ENCODE measurements at places on chromosomes 3 and 15. TPM values are rescaled to one million over a fixed set of nuclear protein-coding genes. Genes with fewer than 3 reads are reported as not detected.

Gene SEMA5B
- 0.43 TPM for total RNA-seq

Gene SRGAP3
- total RNA-seq, result 0.77 TPM

Gene EXD1
- total RNA-seq, result not detected

Gene ZMYND10
- total RNA-seq, result 1.1 TPM

Gene LDHAL6B
- not detected for total RNA-seq

Gene HGD
- 17.6 TPM for total RNA-seq

Gene C2CD4A
- total RNA-seq, result not detected

Gene CHRNA5
- total RNA-seq, result 38.2 TPM

Gene HTR3E
- not detected for total RNA-seq

Gene MCF2L2
- total RNA-seq, result not detected

Gene TRIM59
- 4.9 TPM for total RNA-seq

Gene PDE8A
- 28.8 TPM for total RNA-seq

Gene LTF
- total RNA-seq, result not detected

Gene HEXA
- total RNA-seq, result 144 TPM

Gene SKOR1
- 0.02 TPM for total RNA-seq

Gene SNX22
- total RNA-seq, result 0.77 TPM

Gene THAP10
- 4.8 TPM for total RNA-seq

Gene SGO1
- 15.9 TPM for total RNA-seq

Gene RTP4
- not detected for total RNA-seq

Gene ACTC1
- 0.48 TPM for total RNA-seq

Gene NR2F2
- total RNA-seq, result 26.6 TPM

Gene BMF
- total RNA-seq, result 2.1 TPM

Gene CCDC13
- 0.48 TPM for total RNA-seq

Gene CRABP1
- 1.8 TPM for total RNA-seq

Gene TGM5
- total RNA-seq, result not detected

Gene HAPLN3
- total RNA-seq, result 27.9 TPM

Gene RNF13
- total RNA-seq, result 40.2 TPM

Gene ILDR1
- total RNA-seq, result not detected

Gene KIF7
- total RNA-seq, result 5.7 TPM

Gene ARGFX
- not detected for total RNA-seq

Gene STRIT1
- total RNA-seq, result not detected

Gene FBXW12
- not detected for total RNA-seq

Gene CTXN2
- total RNA-seq, result not detected

Gene ZSCAN2
- total RNA-seq, result 17.0 TPM

Gene STARD9
- 1.4 TPM for total RNA-seq

Gene CLEC3B
- total RNA-seq, result not detected

Gene MNS1
- total RNA-seq, result 2.1 TPM

Gene AGBL1
- total RNA-seq, result not detected

Gene PPARG
- 37.7 TPM for total RNA-seq

Gene ROBO2
- total RNA-seq, result not detected

Gene FBXO40
- not detected for total RNA-seq

Gene KBTBD13
- total RNA-seq, result not detected

Gene WNT7A
- 0.12 TPM for total RNA-seq

Gene ANKUB1
- not detected for total RNA-seq

Gene ZKSCAN7
- total RNA-seq, result not detected

Gene RLBP1
- total RNA-seq, result not detected

Gene SEC62
- total RNA-seq, result 89.7 TPM

Gene CHRM5
- total RNA-seq, result not detected

Gene LRRK1
- total RNA-seq, result 15.3 TPM

Gene KBTBD8
- total RNA-seq, result 0.56 TPM

Gene CCR9
- total RNA-seq, result not detected

Gene FOXL2
- 5.7 TPM for total RNA-seq

Gene SLC30A4
- total RNA-seq, result 1.6 TPM

Gene SLC28A2
- not detected for total RNA-seq

Gene LEKR1
- 1.00 TPM for total RNA-seq

Gene STAB1
- total RNA-seq, result not detected

Gene EPHA6
- total RNA-seq, result not detected
